ENCODE measurements at places on chromosomes 1 and 21.

DNA sequence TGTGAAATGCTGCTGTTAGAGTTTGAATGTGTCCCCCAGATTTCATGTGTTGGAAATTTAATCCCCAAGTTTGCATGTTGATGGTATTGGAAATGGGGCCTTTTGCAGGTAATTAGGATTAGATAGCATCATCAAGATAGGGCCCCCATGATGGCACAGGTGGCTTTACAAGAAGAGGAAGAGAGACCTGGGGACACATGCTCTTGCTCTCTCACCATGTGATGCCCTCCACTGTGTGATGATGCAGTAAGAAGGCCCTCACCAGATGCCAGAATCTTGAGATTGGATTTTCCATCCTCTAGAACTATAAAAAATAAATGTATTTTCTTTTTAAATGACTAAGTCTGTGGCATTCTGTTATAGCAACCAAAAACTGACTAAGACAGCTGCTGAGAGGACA lies 57.0 kb upstream of the NEK7 start:
- no peak for DNase-seq

DNA sequence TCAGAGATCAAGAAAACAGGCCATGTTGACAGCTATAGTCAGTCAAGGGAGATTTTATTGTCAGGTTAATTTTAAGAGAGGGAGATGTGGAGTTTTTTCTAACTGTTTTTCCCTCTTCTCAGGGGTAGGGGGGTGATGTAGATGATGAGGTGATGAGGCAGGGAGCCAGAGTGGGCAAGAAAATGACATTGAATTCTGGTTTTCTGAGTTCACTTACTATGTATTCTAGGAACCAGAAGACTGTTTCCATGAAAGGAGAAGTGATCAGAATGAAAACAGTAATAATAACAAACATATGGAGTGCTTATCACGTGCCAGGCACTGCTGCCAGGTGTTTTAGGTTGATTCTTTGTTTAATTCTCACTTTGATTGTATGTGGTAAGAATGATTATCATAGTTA lies 40.2 kb downstream of the CASQ2 start:
- DNase-seq = no peak

GRCh38 chr21:18655931-18656330 lies 252.3 kb upstream of the TMPRSS15 start:
- no peak for DNase-seq

DNA sequence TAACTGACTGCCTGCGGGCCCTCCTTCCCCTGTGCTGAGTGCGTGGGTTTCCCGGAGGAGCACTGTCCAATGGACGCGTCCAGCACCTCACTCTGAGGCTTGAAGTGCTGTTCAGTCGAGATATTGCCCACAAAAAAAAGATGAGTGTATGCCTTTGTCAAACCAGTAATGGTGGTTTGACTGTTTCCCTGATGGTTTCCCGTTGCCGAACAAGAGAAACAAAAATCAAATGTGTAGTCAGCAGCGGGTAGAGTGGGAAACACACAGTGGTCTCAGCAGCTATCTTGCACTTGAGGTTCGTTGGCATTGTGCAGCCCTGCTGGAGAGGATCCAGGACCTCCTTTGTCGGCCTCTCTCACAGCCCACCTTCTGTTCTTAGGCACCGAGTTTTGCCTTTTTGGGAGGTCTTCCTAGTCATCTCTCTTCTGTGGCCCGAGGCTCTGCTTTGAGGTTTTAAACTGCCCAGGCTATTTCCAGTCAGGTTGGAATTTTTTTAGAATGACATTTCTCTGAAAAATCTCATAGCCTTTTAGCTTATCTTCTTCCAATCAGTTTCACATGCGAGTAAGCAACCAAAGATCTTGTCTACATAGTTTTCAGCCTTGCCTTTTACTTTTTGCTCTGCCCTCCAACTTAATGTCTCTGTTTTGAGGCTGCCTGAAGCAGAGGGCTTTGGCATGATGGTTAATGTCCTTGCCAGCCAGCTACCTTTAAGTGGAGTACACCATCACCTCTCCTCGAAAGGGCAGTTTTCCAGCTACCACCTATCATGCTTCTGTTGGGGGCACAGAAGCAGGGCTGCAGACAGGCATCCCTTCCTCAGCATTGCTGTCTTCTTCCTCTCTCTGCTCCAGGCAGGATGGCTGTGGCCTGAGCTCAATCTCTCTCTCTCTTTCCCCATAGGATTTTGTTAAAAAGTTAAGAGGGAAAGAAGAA lies 132.3 kb downstream of the URB2 start:
- DNase-seq = no peak

- DNase-seq = no peak
Observed at GRCh38 chr1:118963456-118964430, 24.4 kb downstream of the TBX15 start.

GRCh38 chr1:110056776-110057175 lies 13.7 kb downstream of the ALX3 start:
- DNase-seq = no peak

DNA sequence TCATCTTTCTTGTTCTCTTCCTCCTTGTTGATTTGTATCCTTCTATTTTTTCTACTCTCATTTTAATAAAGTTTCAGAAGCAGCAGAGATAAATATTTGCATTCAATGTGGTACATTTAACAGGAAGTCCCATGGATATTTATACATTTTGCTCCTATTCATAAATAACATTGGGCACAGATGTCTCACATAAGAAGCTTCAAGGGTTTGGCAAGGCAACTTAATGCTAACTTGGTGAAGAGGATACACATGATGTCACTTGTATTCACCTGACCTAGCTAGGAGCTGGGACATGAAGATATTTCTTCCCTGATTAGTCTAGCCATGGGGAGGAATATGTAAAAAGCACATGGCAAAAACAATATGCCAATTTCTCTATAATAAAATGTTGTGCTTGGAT lies 65.1 kb upstream of the DUSP10 start:
- DNase-seq = no peak

GRCh38 chr1:204431310-204432184 lies 19.9 kb upstream of the PPP1R15B start:
- peak; percentile 67 for DNase-seq

DNA sequence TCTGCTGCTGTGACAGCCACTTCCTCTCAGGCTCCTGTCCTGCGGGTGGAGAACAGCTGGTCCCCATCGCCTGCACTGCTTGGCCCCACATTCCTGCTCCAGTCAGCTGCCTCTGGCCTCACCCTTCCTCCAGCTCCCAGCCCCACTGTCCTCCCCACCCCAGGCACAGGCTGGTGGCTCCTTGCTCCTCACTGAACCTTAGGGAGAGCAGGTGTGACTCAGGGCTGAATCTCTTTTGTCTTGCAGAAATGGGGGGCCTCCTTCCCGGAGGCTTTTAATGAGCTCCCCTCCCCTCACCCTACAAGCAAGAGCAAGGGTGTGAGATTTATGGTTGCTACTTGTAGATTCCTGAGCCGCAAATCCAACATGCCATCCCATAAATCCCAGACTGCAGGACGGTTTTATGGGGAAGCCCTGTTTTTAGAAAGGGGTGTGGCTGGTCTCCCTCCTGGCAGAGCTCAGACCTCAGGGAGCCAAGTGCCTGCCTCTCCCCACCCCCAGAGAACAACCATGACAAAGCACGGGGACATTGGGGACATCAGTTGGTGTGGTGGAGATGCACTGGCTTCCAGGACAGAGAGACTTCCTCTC lies 15.2 kb downstream of the CDK18 start:
- DNase-seq = no peak

GRCh38 chr1:247293047-247293446 lies 37.2 kb downstream of the VN1R5 start:
- no peak for DNase-seq

GRCh38 chr1:100869996-100870395 lies 24.6 kb downstream of the EXTL2 start:
- no peak for DNase-seq

GRCh38 chr1:219528633-219529032 lies 84.3 kb downstream of the ZC3H11B start:
- DNase-seq = no peak

DNA sequence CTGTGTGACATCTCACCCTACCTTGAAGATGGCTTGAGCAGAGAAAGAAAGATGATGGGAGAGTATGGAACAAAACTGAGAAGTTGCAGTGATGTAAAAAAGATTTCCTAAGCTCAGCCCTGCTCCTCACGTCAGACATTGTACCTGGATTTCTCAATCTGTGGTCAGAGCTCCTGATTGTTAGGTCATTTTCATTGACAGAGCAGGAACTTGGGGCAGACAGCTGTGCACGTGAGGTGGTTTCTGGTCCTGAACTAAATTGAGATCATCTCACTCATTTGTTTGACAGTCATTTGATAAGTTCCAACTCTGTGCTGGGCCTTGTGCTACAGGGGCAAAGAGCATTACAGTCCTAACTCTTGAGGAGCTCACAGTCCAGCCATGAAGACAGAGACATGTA lies 10.2 kb downstream of the TRAF3IP3 start:
- no peak for DNase-seq

DNA sequence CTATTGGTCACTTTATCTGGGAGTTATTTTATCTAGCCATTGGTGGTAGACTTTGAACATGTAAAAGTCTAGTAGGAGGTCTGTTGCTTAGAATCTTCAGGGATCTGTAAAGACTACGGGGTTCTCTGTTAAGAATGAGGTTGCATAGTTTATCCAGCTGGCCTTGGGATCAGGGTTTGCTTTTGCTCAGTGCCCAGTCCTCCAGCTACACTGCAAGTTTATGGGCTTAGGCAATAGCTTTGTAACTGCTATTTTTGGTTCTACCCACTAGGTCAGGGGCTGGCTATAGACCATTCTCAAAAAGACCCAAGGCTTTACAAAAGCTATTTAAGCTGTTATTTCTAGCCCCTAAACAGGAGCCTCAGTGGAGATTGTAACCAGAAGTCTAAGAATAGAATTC lies 9.8 kb downstream of the SH3GLB1 start:
- no peak for DNase-seq

GRCh38 chr1:223758734-223759133 lies 46.4 kb downstream of the CAPN2 start:
- DNase-seq = no peak

DNA sequence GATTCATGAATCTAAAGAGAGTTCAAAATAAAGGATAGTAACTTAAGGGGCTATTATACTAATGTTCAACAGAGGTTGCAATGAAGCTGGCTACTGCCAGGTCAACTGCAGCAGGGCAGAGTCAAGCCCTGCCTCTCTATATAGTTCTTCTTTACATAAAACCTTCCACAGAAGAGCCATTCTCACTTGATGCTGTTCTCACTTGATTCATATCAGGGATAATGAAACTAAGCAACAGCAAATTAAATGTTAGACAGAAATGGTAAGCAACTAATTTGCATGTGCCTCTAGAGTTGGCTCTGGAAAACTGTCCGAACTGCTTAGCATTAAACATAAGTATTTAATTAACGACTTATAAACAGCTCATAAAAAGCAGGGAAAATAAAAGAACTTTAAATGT lies 17.4 kb downstream of the CCSAP start:
- DNase-seq = no peak
